SJSA1 (cell line): ENCODE measurements at places on chromosomes 12 and 14. TPM values are rescaled to one million over a fixed set of nuclear protein-coding genes. Genes with fewer than 3 reads are reported as not detected.

Gene HOTAIR
- total RNA-seq = 11.1 and 13.5 TPM in 2 replicates

Gene SPX
- 0.50 and 1.1 TPM in 2 replicates for total RNA-seq

Gene GPR137C
- 2.8 and 4.1 TPM in 2 replicates for total RNA-seq

Gene AKAP6
- total RNA-seq = 3.8 and 4.1 TPM in 2 replicates

Gene SERPINA1
- total RNA-seq = 3.9 and 6.9 TPM in 2 replicates

Gene HSPA2
- total RNA-seq = 6.8 and 15.0 TPM in 2 replicates

Gene WDHD1
- total RNA-seq = 21.2 and 23.7 TPM in 2 replicates

Gene TRHDE
- 13.4 and 29.5 TPM in 2 replicates for total RNA-seq

Gene TTC6
- total RNA-seq = not detected in 2 replicates

Gene SDR9C7
- not detected in 2 replicates for total RNA-seq

Gene CLEC1B
- not detected in 2 replicates for total RNA-seq

Gene TNFAIP2
- 28.4 and 43.0 TPM in 2 replicates for total RNA-seq

Gene NUMB
- total RNA-seq = 11.1 and 11.4 TPM in 2 replicates

DNA sequence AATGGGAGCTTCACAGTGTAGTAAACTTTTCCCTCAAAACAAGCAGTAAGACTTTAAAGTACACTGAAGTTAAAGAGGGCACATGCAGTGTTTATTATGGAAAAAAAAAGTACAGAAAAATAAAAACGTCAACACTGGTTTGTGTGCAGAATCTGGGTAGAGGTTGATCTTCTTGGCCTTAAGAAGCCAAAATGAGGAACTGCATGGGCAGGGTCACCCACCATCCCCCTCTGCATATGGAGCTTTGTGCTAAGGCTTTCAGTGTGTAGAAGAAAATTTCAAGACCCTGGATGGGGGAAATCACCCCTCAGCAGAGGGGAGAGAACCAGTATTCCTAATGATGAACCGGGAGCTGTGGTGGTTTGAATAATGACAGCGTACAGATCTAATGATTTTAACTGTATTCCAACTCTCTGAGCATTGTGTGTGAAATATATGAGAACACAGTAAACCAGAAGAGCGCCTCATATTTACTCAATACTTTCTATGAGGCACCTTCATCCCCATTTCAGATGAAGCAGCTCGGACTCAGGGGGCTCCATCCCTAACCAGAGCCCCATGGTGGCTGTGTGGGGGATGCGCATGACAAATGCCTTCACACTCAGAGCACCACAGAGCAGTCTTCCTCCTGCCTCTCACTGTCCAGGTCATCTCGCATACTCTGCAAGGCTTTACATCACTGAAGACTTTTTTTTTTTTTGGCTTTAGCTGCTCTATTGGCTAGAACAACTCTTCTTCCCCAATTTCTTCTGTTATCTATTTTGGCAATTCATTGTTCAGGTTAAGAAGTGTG, 33.4 kb downstream of the ACADS start:
- DNase-seq = no peak

DNA sequence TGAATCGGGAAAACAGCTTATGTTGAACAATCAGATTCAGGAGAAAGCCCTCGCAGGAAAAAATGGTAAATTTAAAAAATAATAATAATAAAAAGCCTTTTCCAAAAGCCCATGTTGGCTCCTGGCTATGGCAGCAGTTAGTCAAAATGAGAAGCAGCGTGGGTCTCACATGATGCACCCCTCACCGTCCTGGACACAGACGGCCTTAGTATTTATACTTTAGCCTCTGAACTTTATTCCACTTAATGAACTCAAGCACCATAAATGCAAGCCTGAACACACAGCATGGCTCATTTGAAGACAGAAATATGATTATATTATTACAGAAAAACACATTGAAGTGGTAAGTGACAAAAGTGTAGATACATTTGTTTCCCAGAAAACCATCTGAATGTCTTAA, 160.9 kb downstream of the RIMBP2 start:
- DNase-seq = no peak

DNA sequence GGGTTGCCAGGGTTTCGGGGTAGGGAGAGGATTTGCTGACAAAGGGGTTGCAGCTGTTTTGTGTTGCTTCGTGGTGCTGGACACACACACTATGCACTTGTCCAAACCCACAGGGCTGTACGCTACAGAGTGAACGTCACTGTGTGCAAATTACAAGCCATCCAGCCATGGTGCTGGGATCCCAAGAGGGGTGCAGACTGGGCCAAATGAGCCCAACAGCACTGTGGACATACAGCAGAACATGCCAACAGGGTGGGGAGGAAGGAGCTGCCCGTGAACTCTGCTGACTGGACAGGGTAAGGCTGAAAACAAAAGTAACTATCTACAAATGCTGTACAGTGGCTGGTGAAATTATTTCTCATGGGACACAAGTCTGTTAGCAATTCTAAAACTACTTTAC, 25.2 kb downstream of the POLE start:
- DNase-seq = no peak

- no peak for DNase-seq
These were observed 10.2 kb downstream of the AVIL start for GRCh38 chr12:57808351-57808750.

GRCh38 chr12:89721291-89721987, 12.8 kb upstream of the ATP2B1 start:
- DNase-seq = no peak

GRCh38 chr12:28032811-28033537, 60.4 kb upstream of the PTHLH start:
- DNase-seq = peak; percentile 36

DNA sequence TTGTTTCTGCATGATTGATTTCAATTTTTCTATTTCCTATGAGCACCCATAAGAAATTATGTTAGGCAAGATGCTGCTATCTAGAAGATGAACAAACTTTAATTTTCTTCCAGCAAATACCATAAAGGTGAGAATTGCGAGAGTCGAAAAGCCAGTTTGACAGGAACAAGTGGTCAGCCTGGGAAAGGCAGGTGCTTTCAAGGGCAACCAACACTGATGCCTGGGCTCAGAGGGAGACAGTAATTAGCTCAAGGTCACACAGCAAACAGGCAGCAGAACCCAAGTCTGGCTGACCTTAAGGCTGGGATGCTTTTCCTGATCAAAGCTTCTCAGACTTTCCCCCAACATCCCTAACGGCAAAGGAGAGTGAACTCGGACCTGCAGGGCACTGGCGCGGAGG, 6.8 kb upstream of the OTUB2 start:
- DNase-seq = no peak

DNA sequence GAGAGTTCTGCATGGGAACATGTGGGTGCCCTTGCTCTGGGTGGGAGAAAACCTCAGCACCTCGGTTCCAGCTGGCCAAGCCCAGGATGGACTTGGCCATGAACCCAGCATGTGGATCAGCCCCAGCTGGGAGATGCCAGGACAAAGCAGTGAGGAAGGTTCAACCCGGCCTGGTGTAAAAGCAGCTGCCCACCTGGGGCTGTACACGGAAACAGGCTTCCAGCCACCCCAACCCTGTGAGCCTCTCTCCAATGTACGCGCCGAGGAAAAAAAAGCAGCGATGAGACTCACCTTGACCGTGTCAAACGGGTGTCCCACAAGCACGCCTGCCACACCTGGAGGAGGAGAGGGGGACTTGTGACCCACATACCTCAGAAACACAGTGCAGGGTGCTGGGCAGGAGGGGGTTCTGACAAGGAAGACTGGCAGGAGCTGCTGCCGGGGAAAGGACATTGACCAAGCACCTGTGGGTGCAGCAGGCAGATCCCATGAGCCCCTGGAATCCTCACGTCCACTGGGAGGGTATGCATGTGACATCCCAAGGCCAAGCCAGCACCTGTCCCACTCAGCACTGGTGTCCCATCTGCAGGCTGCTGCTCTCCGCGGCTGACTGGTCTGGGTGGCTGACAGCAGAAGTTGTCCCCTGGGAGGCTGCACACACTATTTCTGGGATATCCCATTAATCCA, 7.5 kb downstream of the SLC25A29 start:
- DNase-seq = no peak

GRCh38 chr14:26596543-26597061, 1.2 kb downstream of the NOVA1 start:
- DNase-seq = no peak

GRCh38 chr14:100692859-100693558, 33.7 kb upstream of the DLK1 start:
- DNase-seq = peak; percentile 94

- DNase-seq = no peak
These were observed 39.8 kb downstream of the IFNG start for GRCh38 chr12:68119724-68120211.

GRCh38 chr14:100388103-100389054, 65.2 kb downstream of the SLC25A47 start:
- no peak for DNase-seq

GRCh38 chr14:66859063-66859671, 330.1 kb upstream of the GARIN2 start:
- no peak for DNase-seq

- DNase-seq = no peak
These were observed 69.9 kb downstream of the PAH start for GRCh38 chr12:102847131-102847530.

GRCh38 chr12:56714431-56714929, 10.6 kb downstream of the NACA start:
- DNase-seq = no peak

- no peak for DNase-seq
These were observed 69.5 kb downstream of the NKX2-1 start for GRCh38 chr14:36450550-36450949.

GRCh38 chr14:65961004-65961403, 525.2 kb upstream of the CCDC196 start:
- DNase-seq = no peak

DNA sequence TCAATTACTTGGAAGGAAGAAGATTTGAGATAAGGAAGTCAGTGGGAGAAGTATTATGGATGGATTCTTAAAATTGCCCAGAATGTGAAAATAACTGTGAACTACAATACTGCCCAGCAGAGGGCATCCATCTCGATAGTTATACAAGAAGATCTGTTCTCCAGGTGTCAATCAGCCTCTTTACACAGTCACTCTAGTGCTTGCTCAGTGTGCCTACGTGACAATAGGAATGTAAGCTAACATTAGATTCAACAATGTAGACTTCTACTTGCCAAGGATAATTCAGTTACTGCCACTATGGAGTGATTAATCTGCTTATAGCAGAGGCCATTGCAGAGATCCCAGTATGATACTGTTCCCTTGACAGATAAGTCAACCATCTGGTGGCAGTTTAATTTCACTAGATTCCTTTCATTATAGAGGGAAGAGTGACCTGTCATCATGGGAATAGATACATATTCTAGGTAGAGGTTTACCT, 10.6 kb upstream of the MAP4K5 start:
- no peak for DNase-seq

DNA sequence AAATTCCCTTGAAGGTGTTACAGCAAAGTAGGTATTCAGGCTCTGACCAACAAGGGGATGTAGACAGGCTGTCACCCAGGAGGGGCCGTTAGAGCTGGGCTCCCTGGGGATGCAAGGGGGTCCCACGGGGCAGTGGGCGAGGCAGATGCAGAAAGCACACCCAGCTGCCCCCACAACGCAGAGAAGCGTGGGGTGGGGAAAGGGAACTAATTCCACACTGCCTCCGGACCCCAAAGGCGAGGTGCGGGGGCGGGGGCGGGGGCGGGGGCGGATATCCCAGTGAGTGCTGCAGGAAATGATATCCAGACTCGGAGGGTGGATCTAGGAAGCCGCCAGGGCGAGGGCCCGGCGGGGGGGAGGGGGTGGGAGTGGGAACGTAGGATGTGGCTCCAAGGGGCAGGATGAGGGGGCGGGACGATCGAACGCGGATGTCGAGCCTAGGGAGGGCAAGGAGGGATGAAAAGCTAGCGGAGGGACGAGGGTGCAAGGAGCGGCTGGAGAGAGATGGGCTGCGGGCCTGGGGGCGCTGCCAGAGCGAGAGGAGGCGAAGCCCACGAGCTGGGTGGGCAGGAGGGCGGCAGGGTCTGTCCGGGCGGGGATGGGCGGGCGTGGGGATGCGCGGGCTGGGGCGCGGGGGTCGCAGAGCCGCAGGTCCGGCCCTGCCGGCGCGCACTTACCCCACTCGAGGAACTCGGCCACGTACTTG, 874 bp downstream of the CDC42BPB start:
- DNase-seq = peak; percentile 85

- DNase-seq = no peak
These were observed 137.4 kb downstream of the SLC16A7 start for GRCh38 chr12:59733200-59733599.

DNA sequence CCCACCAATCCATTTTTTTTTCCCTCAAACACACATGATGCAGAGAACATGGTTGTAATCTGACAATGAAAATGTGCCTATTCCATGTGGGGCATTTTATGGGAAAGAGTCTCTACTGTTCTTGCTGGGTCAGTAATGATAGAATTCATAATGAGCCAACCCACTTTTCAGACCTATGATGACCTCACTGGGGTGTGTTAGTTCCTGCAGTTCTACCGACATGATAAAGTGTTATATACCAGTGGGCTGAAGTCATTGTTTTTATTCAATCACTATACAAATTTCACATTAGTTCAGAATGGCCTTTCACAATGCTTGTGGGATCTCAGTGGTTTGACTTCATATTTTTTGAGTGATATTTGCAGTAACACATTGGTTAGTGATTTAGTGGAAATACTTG, 47.5 kb downstream of the PPFIBP1 start:
- no peak for DNase-seq

DNA sequence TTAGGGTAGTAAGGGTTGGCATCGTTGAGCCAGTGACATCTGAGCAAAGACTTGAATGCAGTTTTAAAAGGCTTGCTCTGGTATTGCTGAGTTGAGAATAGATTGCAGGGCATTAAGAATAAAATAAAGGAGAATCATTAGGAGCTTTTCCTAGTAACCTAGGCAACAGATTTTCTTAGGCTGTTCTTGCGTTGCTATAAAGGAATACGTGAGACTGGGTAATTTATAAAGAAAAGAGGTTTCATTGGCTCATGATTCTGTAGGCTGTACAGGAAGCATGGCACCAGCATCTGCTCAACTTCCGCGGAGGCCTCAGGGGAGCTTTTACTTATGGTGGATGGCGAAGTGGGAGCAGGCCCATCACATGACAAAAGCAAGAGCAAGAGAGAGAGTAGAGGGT, 97.4 kb downstream of the RAD51B start:
- no peak for DNase-seq

- DNase-seq = no peak
These were observed 94.7 kb upstream of the KRR1 start for GRCh38 chr12:75606151-75606550.

- no peak for DNase-seq
These were observed 6.3 kb downstream of the MGAT4C start for GRCh38 chr12:86249851-86250250.

- no peak for DNase-seq
These were observed 121.2 kb downstream of the MIPOL1 start for GRCh38 chr14:37318938-37319337.

- peak; percentile 43 for DNase-seq
These were observed 178.1 kb upstream of the ALG10B start for GRCh38 chr12:38138225-38139221.

- DNase-seq = no peak
These were observed 118.6 kb downstream of the LMNTD1 start for GRCh38 chr12:25434515-25434914.

GRCh38 chr14:105117710-105118385, 50.7 kb downstream of the JAG2 start:
- no peak for DNase-seq

DNA sequence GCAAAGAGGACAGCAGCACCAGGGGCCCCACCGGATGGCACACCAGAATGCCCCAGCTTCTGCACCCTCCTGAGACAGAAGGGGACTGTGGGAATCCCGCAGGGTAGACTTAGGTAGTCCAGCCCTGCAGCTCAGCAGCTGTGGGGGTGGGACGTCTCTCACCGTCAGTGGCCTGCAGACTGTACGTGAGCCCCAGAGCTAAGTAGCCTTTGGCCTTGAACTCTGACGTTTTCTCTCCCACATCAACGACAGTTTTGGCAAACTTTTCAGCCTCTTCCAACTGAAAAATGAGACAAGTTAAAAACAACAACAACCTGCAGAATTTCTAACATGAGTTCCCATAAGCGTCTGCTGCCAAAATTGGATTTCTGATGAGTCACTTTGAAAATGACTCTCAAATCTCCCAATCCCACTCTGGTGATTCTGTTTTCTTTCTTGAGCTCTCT, 161.4 kb downstream of the TTC7B start:
- DNase-seq = no peak
